ENCODE measurements at places on chromosomes 2 and 18. TPM values are rescaled to one million over a fixed set of nuclear protein-coding genes. Genes with fewer than 3 reads are reported as not detected.

SCN3A gene
- total RNA-seq = 2.6 TPM

ABCG5 gene
- total RNA-seq = 0.37 TPM

DNAJC5G gene
- total RNA-seq = not detected

GNLY gene
- 76.1 TPM for total RNA-seq

MC2R gene
- not detected for total RNA-seq

ALK gene
- 0.06 TPM for total RNA-seq

KRTCAP3 gene
- 3.2 TPM for total RNA-seq

UGT1A5 gene
- total RNA-seq = not detected

COLEC12 gene
- total RNA-seq = 1.2 TPM

MYO7B gene
- total RNA-seq = 48.9 TPM

ALPG gene
- total RNA-seq = not detected

GPR45 gene
- not detected for total RNA-seq

TUBA4B gene
- not detected for total RNA-seq

EIF2B4 gene
- total RNA-seq = 30.2 TPM

MC5R gene
- not detected for total RNA-seq

CFAP65 gene
- not detected for total RNA-seq
